ENCODE measurements at places on chromosomes 1 and 21.

DNA sequence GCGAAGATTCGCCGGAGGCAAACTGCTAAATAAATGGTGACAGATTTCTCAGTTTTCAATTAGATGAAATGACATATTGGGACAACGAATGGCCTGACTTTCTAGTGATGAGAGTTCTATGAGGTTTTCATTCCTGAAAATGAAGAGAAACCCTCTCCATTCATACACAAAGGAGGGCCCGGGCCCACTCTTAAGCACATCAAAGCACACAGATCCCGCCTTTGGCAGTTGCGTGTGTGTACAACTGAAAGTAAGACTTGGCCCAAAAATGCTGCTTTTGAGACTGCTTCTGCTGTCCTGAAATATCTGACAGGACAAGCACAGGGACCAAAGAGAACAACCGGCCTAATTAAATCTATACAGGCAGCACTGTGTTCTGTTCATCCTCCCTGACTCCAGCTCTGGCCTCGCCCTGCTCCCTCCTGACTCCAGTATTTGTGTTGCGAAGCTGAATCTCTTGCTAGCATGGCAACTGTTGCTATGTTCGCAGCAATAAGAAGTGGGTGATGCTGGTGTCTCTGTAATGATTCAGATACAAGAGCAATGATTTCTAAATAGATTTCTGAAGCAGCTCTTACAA is 7.4 kb downstream of the LRRC53 start:
- no peak for DNase-seq

- DNase-seq, result no peak
Measured at GRCh38 chr1:17265950-17266349, 17.1 kb downstream of the PADI3 start.

- no peak for DNase-seq
Measured at GRCh38 chr1:82160903-82161302, 360.2 kb downstream of the ADGRL2 start.

GRCh38 chr1:221812088-221812752 is 70.3 kb upstream of the DUSP10 start:
- DNase-seq, result no peak

DNA sequence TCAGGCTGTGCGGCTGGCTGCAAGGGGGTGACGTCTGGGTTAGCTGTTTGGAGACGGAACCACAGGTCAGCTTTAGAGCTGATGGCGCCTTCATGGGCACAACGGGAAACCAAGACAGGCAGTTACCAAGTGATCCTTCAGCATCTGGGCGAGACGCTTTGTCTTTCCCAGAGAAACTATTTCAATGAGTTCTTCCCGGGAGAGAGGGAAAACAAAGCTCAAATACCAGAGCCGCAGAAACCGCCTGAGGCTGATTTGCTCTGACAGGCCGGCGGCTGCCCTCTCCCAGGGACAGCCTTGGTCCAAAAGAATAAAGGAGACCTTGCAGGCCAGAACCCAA is 76.5 kb downstream of the CD58 start:
- DNase-seq, result no peak

DNA sequence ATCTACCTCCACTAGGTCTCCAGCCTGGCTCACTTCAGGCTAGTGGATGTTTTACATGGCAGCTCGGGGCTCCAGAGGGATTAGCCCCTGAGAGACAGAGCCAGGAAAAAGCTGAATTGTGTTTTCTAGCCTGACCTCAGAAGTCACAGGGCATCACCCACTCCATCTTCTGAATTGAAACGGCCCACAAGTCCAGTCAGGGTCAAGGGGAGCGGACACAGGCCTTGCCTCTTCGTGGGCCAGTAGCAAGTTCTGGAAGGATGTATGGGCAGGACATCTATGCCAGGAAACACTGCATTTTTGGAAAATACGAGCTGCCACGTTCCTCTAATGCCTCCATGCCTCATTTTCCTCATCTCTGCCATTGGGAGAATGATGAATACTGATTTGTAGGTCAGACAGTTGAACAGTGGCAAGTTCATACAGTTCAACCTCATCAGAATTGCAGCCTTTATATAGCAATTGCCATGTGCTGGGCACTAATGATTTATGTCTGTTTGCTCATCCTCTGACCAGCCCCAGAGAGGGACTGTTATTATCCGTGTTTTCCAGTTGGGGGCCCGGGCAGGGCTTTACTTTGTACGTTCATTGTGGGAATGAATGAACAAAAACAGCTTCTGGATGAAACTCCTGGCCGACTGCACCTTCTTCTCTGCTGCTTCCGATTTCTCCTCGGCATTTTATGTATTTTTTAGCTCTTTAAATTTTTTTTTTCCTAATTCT is 23.2 kb upstream of the PCBP3 start:
- DNase-seq, result no peak

DNA sequence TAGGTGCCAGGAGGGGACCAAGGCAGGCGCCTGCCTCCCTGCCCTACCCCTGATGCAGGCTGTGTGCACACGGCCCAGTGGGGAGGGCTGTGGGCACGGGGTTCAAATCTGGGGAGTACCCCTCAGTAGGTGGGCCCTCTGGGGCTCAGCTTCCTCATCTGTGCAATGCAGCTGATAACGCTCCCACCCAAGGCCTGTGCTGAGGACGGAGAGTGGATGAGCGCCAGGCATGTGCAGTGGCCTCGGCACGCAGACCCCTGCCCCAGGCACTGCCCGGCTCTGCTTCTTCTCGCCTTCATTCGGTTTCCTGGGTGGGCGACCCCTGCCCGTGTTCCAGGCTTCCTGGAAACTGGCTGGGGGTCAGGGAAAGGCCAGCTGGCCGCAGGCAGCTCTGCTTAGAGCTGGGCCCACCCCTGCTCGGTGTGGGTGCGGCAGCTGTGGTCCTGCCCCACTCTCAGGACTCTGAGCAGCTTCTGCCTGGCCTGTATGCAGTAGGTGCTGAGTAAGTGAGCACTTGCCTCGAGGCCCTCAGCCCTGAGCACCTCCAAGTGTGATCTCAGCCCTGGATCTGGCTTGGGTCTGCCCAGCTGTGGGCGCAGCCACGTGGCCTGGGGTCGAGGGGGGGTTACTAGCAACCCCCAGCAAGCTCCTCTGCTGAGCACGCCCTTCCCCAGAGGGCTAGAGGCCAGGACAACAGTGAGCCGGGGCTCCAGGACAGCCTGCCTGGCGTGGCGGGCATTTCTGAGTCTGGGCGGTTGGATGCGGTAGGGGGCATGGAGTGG is 11.9 kb upstream of the TNFRSF14 start:
- no peak for DNase-seq

DNA sequence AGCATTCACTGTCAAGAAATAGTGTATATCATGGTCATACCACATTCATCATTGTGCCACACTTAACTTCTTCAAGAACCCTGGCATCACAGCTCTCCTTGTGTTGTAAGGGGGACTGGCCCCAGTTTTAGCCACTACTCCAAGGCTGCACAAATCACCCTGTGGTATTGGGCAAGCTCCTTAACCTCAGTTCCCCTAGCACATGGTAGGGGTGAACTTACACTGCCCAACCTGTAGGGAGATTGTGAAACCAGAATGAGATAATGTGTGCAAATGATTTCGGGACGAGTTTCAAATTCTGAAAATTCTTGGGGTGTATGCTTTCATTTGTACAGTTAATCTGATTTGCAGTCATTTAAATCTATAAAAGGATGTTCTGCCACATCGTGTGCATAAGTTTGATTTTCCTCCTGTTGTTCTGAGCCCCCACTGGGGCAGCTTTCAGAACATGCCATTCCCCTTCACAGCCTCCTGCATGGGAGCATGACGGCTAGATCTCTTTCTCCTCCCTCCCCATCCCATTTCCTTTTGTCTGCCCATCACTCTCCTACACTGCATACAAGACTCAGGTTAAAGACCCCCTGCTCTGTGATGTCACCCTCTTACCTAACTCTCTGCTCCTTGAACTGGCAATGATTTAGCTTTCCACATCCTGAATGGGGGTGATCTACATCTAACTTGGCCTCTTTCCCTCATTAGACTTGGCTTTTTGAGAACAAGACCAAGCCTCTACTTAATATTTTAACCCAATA is 290.3 kb downstream of the CHRM3 start:
- no peak for DNase-seq

GRCh38 chr1:17570228-17570627 is 30.7 kb downstream of the ARHGEF10L start:
- no peak for DNase-seq

DNA sequence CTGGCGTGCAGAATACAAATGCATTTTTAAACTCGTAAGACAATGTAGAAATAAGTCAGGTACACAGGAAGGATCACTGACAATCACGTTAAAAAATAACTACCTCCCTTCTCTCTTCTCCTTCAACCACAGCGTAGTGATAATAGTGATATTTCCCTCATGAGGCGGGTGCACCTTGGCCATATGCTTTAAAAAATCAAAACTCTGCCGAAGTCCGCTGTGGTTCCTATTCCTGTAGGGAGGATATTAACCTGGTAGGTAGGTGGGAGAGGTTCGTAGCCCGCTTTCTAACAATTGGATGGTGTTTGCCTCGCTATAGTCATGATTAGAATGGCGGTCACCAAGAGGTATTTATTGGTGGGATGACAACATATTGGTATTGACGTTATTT is 732 bp downstream of the GREM2 start:
- no peak for DNase-seq

Measured in stimulated activated CD8-positive, alpha-beta memory T cell treated with anti-CD3 and anti-CD28 coated beads, Interleukin-4, amount 100 ng/mL, for 4 hours (primary cell).